Left renal cortex interstitium (tissue), 4 donors: ENCODE measurements at places on chromosomes 11 and 22. TPM values are rescaled to one million over a fixed set of nuclear protein-coding genes. Genes with fewer than 3 reads are reported as not detected.

GRCh38 chr22:46857885-46858143 is 95.4 kb downstream of the TBC1D22A start:
- DNase-seq: no peak

GRCh38 chr11:9922806-9923205 is 258.9 kb downstream of the SWAP70 start:
- peak; percentile 13 for DNase-seq

GRCh38 chr11:3089236-3090061 is 32.2 kb upstream of the CARS1 start:
- no peak for DNase-seq

DNA sequence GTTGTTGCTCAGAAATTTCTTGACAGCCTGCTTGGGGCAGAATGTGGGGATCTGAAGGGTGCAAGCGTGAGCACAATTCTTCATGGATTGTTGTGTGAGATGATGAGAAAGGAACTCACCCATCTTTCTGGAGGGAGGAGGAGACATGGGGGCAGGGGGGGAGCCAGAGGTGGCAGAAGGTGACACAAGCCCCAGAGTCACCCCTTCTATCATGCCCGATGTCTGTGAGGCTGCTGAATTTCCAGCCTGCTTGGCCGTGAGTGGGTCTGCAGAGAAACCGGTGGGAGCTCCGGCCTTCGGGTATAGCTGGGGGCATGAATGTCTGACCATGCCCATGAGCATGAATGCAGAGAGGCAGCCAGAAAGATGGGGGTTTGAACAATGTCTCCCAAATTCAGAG is 870.7 kb downstream of the TBC1D22A start:
- DNase-seq: no peak

DNA sequence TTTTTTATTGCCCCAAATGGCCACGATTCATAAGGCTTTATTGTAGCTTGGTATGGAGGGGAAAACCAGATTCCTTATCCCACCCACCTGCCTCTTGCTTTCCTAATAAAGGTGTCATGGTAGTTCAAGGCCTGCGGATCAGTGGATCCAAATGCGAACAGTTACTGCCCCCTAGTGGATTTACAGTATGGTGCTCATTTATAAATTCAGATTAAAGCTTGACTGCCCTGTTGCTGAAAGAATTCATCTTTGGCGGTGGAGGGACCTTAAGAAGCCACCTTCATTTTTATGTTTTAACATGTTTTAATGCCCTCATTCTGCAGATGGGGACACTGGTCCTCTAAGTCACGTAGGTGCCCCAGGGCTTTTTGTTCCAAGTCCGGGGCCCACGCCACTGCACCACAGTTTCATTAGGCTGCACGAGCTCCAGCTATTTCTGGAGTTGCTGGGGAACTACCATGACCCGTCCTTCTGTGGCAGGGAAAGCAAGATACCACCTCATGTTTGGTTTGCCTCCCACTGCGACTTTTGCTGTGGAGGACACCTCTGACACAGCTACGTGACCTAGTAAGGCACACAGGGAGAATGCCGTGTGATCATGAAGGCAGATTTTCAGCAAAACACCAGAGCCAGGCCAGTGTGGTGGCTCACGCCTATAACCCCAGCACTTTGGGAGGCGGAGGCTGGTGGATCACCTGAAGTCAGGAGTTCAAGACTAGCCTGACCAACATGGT is 15.6 kb upstream of the INCENP start:
- DNase-seq: no peak

GRCh38 chr11:117664897-117665296 is 132.1 kb downstream of the DSCAML1 start:
- no peak for DNase-seq

- DNase-seq: no peak
Measured at GRCh38 chr22:17984114-17984513, 40.2 kb downstream of the MICAL3 start.

GRCh38 chr11:1884303-1884700 is 7.4 kb downstream of the PRR33 start:
- no peak for DNase-seq

GRCh38 chr22:47446331-47446730 is 683.9 kb downstream of the TBC1D22A start:
- no peak for DNase-seq

DNA sequence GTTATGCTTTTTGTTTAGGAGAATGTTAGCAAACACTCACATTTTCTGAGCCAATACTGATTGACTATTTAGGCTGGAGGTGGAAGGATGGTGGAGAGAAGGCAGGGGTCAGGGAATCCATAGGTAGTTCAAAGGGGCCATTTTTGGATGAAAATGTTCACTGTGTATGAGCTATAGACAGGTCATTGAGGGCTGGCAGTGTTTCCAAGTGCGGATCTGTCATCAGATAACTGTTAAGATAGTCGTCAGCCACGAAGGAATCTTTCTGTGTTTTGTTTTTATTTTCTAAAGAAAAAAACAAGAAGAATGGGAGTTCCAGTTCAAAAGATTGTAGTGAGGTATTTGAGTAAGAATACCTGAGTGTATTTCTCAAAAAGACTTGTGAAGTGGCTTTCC is 3.1 kb downstream of the KCNJ5 start:
- no peak for DNase-seq

GRCh38 chr11:123139206-123139605 is 55.8 kb downstream of the CLMP start:
- no peak for DNase-seq

- DNase-seq: no peak
Measured at GRCh38 chr11:66956689-66957290, 1.4 kb downstream of the PC start.

- no peak for DNase-seq
Measured at GRCh38 chr11:81496601-81497000, 1237.1 kb downstream of the FAM181B start.

DNA sequence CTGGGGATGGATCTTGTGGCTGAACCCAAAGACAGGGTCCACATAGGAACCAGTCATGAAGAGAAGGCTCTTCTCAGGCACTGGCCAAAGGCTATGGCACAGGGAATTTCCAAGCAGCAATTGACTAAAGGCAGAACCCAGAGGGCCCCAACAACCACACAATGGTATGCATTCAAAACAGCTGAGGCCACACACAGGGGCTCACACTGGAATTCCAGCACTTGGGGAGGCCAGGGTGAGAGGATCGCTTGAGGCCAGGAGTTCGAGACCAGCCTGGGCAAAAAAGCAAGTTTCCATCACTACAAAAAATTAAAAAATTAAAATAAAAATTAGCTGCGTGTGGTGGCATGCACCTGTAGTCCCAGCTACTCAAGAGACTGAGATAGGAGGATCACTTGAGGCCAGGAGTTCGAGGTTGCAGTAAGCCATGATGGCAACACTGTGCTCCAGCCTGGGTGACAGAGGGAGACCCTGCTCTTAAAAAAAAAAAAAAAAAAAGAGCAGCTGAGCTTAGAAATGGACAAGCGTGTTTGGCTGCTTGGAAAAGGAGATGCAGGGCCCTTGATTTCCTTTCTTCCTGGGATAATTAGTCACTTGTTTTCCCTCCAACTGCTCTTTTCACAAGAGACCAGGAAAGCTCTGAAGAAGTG is 44.6 kb downstream of the MYH9 start:
- DNase-seq: no peak

GRCh38 chr22:39941601-39942000 is 18.6 kb upstream of the TMA7B start:
- no peak for DNase-seq

- DNase-seq: no peak
Measured at GRCh38 chr22:20118300-20119020, 1.4 kb upstream of the TRMT2A start.

DNA sequence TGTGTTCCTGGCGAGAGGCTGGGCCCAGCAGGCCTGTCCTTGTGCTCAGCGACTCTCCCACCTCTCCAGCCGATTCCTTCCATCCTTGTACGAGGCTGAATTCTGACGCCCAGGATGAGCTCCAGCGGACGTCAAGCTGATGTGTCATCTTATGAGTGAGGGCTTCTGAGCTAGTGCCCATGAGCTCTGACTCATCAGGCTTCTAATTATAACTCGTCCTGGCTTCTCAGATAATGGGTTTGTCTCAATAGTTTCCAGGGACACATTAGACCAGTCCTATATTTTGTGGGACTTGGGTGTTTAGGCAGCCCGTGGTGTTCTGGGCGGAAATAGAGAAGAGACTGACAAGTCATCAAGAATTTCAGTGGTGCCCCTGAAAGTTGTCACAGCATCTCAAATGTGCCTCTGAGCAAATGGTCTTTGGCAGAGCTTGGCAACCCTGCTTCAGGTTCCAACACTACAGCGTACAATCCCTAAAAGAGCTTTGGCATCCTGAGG is 108.2 kb upstream of the CD44 start:
- DNase-seq: no peak

DNA sequence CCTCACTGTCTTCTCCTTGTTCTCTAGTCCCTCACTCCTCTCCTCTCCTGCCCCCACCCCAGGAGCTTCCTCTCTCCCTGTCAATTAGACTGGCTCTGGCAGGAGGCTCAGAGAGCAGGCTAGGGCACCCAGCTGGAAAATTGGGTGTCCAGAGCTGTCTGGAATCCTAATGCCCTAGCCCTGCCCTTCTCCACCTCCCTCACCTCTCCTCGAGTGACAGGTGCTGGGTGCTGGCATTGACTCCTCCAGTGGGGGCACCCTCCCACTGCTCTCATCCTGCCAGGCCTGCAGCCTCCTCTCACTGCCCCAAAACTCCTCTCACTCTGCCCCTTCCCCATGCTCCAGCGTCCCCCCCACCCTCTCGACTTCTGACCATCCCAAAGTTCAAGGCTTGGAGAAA is 68.9 kb downstream of the CYTH4 start:
- DNase-seq: no peak

- DNase-seq: no peak
Measured at GRCh38 chr22:33580310-33580709, 340.0 kb downstream of the LARGE1 start.

- DNase-seq: no peak
Measured at GRCh38 chr11:9177438-9178091, 86.2 kb upstream of the SCUBE2 start.

GRCh38 chr22:41229730-41230400 is 10.9 kb downstream of the CHADL start:
- no peak for DNase-seq

DNA sequence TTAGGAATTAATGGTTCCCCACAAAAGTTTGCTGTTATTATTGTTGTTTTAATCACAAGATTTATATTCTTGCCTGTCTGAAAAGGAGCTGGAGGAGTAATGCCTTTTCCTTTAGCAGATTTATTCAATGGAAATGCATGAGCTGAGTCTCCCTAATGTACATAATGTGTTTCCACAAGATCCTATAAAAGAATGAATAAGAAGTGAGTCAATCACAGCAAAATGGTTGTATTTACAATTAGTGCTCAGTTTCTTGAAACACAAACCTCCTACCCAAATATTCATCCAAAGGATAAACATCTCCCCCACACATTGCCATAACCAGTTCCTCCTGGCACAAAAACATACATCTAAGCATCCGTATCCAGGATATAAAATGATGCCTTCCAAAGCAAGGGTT is 33.3 kb downstream of the ME3 start:
- no peak for DNase-seq

- DNase-seq: no peak
Measured at GRCh38 chr11:87179621-87180020, 141.9 kb downstream of the TMEM135 start.

DNA sequence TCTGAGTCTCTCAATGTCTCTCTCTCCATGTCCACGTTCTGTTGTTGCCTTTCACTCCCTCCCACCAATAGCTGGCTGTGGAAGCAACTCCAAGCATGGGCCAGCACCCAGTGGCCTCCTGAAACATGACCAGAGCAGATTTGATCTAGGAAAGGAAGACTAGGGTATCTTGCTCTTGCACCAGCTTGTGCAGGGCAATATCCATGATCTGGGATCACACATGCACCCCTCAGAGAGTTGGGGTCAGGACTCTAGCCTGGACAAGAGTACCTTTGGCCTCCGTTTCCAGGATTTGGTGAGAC is 34.5 kb upstream of the RIC3 start:
- no peak for DNase-seq

DNA sequence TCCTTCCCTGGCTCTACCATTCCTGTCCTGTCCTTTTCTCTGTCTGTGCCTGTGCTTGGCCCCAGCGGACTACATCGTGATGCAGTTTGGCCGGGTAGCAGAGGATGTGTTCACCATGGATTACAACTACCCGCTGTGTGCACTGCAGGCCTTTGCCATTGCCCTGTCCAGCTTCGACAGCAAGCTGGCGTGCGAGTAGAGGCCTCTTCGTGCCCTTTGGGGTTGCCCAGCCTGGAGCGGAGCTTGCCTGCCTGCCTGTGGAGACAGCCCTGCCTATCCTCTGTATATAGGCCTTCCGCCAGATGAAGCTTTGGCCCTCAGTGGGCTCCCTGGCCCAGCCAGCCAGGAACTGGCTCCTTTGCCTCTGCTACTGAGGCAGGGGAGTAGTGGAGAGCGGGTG is 20.4 kb downstream of the TUB start:
- no peak for DNase-seq

DNA sequence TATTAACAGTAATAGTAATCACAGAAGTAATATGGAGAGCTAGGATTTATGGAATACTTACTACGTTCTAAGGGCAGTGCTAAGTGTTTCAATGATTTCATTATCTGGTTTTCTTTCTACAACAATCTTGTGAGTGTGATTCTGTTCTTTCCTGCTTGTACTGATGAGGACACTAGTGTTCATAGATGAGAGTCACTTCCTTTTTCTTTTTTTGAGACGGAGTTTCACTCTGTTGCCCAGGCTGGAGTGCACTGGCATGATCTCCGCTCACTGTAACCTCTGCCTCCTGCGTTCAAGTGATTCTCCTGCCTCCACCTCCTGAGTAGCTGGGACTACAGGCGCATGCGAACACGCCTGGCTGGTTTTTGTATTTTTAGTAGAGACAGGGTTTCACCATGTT is 81.4 kb downstream of the DBX1 start:
- no peak for DNase-seq

MPEG1 gene
- polyA plus RNA-seq: 8.2 TPM

POU2AF3 gene
- polyA plus RNA-seq: 7.1 TPM

ANGPTL5 gene
- polyA plus RNA-seq: not detected

USP2 gene
- 7.6 TPM for polyA plus RNA-seq
